ENCODE measurements at places on chromosomes 5 and 9.
A peak's percentile ranks its signal among the peaks of the same experiment; 100 is the strongest.

DNA sequence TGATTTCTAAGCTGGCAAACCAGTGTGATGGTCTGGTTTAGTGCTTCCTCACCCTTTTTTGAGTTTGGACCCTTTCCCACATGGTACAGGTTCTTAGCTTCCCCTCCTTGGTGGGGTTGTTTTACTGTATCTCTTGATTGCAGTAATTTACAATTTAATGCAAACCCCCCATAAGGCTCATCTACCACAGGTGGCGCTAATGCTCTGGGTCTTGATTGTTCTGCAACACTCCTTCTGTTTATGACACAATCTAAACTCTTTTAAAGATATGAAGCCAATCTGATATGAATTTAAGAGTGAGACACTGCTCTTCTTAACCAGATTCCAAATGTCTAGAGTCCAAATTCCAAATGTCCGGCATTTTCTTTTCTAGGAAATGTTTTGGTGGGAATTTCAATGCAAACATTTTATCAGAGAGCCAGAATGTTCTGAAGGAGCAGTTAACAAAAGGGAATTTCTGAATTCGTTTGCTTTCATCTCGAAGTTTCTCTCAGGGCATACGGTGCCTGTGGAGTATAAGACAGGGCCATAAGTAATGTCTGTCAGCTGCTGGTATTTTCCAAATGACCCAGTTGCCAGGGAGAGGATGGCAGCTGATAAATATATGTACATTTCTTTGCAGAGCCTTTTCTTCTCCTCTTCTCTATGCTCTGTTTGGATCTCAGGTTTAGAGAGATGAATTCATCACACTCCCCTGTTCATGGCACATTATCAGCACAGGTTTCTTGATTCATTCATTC lies 246.8 kb downstream of the ARHGAP26 start:
- DNase-seq, result peak; percentile 27

DNA sequence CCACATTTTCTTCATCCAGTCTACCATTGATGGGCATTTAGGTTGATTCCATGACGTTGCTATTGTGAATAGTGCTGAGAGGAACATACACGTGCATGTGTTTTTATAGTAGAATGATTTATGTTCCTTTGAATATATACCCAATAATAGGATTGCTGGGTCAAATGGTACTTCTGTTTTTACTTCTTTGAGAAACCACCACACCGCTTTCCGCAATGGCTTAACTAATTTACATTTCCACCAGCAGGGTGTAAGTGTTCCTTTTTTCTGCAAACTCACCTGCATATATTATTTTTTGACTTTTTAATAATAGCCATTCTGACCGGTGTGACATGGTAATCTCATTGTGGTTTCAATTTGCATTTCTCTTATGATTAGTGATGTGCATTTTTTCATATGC lies 82.2 kb upstream of the RFX3 start:
- no peak for DNase-seq

- no peak for DNase-seq
Measured at GRCh38 chr9:35660966-35661415, 2.9 kb downstream of the CCDC107 start.

DNA sequence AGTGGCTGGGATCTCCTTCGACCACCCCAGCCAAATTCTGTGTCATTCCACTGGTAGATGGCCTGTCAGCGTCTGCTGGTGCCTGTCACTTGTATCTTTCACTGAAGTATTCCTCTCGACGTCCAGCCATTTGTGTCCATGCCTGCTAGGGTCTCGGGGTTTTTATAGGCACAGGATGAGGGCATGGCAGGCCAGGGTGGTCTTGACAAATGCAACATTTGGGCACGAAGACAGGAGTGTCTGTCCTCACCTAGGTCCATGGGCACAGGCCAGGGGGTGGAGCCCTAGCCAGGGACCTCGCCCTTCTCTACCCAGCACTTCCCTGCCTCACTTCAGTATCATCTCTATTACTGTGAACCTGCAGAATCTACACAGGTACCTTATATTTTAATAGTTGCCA lies 2223.9 kb upstream of the ACO1 start:
- no peak for DNase-seq

DNA sequence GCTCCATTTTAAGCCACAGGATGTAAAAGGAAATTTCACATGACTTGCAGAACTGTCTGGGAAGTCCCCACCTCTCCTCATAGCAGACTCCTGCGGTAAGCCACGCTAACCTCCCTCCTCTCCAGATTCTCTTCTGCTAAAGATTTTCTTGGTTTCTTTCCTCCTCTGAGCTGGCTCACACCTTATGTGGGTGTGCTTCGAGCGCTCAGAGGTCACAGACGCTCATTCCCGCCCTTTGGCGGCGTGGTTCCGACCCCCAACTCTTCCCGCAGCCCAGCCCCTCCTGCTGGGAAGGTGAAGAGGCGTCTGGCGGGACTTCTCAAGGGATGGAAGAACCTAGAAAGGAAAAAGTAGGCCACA lies 32.9 kb upstream of the CDK20 start:
- DNase-seq, result no peak

GRCh38 chr5:1507961-1508658 lies 15.7 kb downstream of the LPCAT1 start:
- no peak for DNase-seq

- no peak for DNase-seq
Measured at GRCh38 chr5:172686111-172686510, 45.0 kb downstream of the NEURL1B start.

DNA sequence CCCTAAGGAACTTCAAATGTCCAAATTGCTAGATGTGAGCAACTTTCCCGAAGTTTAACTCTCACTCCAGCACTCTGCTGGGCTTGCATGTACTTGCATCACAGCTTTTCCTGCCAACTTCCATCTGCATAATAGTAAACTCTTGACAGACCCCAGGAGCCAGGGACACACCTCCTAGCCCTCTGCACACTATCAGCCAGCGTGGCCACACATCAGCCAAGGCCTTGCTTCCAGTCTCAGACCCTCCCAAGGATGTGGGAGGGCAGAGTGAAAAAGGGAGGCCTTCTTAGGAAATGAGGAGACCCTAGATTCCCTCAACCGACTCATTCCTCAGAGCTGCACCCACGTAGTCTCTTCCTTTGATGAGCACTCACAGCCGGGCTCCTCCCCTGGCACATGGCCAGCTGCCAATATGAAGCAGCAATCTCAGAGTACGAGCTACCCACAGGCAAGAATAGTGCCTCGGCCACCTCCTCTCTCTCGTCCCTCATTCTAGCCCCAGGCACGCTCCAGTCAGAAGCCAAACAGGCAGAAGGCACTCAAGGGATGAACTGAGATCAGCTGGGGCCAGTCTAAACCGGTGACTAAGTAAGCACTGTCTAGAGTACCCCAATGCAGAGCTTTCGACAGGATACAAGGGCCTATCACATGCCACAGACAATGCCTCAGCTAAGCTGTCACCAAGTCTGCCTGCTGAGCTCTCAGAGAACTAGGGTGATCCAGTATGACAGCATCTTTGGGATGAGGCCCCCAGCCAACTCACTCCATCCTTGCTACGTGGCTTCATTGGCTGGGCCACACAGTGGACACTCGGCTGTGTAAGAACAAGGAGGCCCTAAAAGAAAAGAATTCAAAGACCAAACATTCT lies 2.3 kb downstream of the P4HA2 start:
- no peak for DNase-seq

- DNase-seq, result no peak
Measured at GRCh38 chr5:149348518-149348917, 3.2 kb downstream of the GRPEL2 start.

DNA sequence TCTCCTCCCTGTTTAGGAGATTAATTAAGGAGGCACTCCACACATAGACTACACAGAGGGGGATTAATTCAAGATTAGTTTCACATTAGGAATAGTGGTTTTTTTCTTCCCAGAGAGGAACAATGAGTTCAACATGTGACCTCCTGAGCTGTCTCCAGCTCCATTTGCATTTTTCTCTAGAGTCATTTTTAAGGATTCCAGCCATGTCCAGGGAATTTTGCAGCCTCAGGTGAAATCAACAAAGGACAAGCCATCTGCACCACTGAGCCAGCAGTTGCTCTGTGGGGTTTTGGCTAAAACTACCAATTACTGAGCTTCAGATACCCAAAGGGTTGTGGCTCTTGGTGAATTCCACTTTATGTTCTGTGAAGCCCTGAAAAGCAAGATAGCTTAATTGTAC lies 258.5 kb upstream of the PPP1R2B start:
- no peak for DNase-seq

GRCh38 chr5:37005946-37006540 lies 129.5 kb downstream of the NIPBL start:
- DNase-seq, result peak; percentile 8

- no peak for DNase-seq
Measured at GRCh38 chr5:77409870-77410621, 82.1 kb downstream of the WDR41 start.

- DNase-seq, result no peak
Measured at GRCh38 chr5:65832603-65833228, 93.7 kb upstream of the ERBIN start.

DNA sequence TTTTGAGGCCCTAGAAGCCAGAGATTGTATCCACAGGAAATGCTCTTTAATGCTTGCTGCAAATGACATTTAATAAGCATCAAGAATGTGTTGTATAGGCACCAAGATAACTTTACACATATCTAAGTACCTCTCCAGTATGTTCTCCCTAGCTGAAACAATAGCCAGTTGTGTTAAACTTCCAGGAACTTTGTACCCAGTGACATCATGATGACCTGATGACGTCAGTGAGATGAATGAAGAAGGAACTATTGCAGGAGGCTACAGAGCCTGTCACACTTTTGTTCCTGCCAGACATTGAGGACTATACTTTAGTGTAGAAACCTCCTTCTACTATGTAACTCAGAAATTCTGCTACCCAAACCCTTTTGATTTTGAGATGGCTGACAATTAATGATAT lies 129.8 kb downstream of the CD180 start:
- no peak for DNase-seq

DNA sequence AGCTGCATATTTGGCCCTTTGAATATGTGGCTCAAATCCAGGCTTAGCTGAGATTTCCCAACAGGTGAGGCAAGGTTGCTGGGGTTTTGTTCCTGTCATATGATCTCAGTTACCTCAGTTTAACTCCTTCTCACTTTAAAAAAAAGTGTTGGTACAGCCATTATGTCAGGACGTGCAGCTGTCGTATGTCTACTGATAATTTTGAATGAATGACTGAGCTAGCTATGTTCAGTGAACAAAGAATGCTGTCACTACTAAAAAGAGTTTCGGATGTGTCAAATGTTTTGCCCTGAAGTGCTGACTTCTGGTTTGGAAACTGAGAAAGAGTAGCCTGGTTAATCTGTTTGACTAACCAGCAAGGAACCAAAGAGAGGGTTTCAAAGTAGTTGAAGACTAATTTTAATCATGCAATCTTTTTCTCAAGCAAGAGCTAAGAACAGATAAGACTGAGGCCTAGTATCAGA lies 106.3 kb upstream of the NR3C1 start:
- DNase-seq, result no peak

DNA sequence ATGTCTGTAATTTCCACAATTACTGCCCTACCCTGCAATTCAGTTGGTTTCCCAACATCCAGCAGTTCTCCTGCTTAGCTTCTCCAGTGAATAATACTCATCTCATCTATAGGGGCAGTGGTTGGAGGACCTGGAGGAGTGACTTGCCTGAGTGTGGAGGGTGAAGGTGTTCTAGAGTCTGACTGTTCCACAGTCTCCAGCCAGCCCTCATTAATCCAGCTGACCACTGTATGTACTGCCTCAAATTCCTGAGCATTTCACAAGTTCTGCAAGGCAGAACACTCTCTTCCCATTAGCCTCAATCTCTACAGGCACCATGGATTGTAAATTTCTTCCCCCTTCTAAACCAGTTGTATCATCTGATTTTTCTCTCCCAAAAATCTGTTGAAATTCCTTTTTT lies 147.4 kb upstream of the NFIL3 start:
- no peak for DNase-seq

DNA sequence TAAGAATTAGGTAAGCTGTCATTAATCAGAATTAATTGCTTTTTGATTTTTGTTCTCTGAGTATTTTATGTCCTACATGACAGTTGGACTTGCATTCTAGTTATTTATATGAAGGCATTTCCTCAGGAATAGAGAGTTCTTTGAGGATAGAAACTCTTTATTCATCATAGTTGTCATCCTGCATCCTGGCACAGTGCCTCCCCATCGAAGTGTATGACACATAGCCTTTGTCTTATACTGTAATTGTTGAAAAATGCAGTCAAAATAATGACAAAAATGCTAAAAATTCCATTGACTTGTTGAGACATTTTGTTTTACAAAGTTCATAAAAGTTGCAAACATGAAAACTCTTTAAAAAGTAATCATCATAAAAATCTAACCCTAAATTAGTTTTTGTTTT lies 36.5 kb downstream of the CFAP95 start:
- DNase-seq, result no peak

GRCh38 chr5:45279109-45279508 lies 417.1 kb downstream of the HCN1 start:
- DNase-seq, result no peak

DNA sequence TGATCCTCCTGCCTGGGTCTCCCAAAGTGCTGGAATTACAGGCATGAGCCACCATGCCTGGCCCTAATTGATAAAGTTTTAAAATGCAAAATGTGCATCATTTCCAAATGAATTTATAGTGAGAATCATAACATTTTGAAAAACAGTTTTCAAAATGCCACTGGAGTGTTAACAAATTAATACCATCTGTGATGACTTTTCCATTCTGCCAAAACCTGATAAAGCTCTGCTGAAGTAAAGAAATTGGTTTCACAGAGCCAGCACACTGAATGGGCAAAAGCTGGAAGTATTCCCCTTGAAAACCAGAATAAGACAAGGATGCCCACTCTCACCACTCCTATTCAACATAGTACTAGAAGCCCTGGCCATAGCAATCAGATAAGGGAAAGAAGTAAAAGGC lies 89.6 kb downstream of the MUSK start:
- DNase-seq, result no peak

DNA sequence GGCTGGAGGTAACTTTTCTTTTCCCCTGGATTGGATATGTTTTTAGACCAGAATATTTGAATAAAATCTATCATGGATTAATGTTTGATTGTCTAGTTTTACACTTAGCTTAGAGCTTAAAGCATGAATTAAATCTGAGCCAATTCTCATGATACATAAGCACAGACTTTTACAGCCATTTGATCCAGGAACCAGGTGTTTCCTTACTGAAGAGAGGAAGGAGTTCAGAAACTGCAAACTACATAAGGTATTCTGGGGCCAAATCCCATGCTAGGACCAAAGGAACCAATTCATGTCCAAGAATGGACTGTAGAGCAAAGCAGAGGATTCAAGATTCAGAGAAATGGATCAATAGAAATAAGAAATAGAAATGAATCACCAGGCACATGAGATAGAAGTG lies 360.4 kb upstream of the ZNF608 start:
- no peak for DNase-seq

- no peak for DNase-seq
Measured at GRCh38 chr9:130053504-130054324, at the start of gene GPR107. TSS of gene GPR107 (plus strand) at chr9:130053906. CDS start at chr9:130053933, 27 bp downstream.

DNA sequence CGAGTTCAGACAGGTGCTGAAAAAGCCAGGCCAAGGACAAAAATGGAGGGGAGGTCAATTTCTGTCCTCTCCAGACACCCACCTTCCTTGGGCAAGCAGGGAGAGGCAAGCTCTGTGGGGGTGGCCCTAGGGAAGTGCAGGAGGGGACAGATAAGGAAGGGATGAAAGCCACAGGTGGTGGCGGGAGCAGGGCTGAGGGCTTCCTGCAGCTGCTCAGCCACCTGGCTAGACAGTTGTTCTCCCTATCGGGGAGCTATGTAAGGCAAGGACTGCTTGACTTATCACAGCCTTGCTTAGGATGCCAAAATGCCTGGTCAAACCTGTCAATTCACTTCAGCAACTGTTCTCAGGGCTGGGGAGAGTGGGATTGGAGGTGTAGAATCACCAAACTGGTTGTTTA lies 266.1 kb downstream of the ZSWIM6 start:
- no peak for DNase-seq
